Dermis lymphatic vessel endothelial cell (primary cell): ENCODE measurements at places on chromosomes 3 and 15. TPM values are rescaled to one million over a fixed set of nuclear protein-coding genes. Genes with fewer than 3 reads are reported as not detected.

The GPR149 gene
- total RNA-seq = not detected in 2 replicates

The GABRA5 gene
- not detected in 2 replicates for total RNA-seq

The STAB1 gene
- 199 and 423 TPM in 2 replicates for total RNA-seq

The LYZL4 gene
- total RNA-seq = not detected in 2 replicates

The TMEM202 gene
- not detected in 2 replicates for total RNA-seq

The WDR5B gene
- 3.7 and 4.7 TPM in 2 replicates for total RNA-seq

The ITIH1 gene
- total RNA-seq = not detected in 2 replicates

The CTXN2 gene
- not detected in 2 replicates for total RNA-seq

The TATDN2 gene
- 10.2 and 12.0 TPM in 2 replicates for total RNA-seq

The DNAH12 gene
- total RNA-seq = under 0.01 TPM in 2 replicates

The SNTN gene
- not detected in 2 replicates for total RNA-seq

The EEF1AKMT4 gene
- 2.6 and 4.0 TPM in 2 replicates for total RNA-seq
